Brain microvascular endothelial cell (primary cell): ENCODE measurements at places on chromosomes 5 and 9.
A peak's percentile ranks its signal among the peaks of the same experiment; 100 is the strongest.

GRCh38 chr5:138234651-138235050 lies 21.5 kb upstream of the CDC23 start:
- no peak for DNase-seq

GRCh38 chr5:68110264-68110663 lies 105.3 kb upstream of the PIK3R1 start:
- no peak for DNase-seq

DNA sequence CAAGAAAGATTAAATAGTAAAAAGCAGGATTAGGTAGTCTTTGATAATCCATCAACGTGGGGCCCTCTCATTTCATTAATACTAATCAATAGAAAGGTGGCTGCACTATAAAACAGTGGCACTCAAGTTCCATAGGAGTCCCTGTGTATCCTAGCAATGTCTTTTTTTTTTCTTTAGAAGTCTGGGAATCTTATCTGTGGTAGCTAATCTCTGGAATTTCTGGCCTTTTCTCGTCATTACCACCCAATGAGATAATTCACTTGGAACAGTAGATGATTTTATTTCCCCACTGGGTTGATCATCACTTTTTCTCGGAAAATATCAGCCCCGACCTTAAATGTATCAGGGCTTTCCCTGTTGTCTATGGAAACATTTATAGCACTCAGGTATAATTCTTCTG lies 86.8 kb upstream of the CDH6 start:
- peak; percentile 66 for DNase-seq

GRCh38 chr5:111165058-111165457 lies 59.1 kb upstream of the CAMK4 start:
- DNase-seq: no peak

- no peak for DNase-seq
These were observed 168.5 kb downstream of the DOCK2 start for GRCh38 chr5:169805527-169805934.
